ENCODE measurements at places on chromosomes 3 and 15.

GRCh38 chr15:60945196-60945595 is 283.9 kb downstream of the RORA start:
- DNase-seq: no peak

DNA sequence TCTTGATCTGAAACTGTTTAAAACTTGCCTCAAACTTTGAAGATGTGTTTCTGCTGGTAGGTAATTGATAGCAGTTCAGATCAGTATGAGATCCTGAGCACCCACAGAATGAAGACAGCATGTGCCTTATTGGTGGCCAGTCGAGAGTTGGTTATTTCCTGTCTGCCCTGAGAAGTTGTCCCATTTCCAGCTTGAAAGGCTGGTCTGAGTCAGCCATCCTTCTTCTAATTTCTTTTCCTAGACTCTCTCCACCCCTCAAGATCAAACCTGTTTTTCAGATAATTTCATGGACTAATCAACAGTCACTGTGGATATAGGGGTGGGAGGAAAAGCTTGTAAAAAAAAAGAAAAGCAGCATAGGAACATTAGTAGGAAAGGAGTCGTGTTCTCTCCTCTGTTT is 464.4 kb downstream of the FOXP1 start:
- DNase-seq: no peak

DNA sequence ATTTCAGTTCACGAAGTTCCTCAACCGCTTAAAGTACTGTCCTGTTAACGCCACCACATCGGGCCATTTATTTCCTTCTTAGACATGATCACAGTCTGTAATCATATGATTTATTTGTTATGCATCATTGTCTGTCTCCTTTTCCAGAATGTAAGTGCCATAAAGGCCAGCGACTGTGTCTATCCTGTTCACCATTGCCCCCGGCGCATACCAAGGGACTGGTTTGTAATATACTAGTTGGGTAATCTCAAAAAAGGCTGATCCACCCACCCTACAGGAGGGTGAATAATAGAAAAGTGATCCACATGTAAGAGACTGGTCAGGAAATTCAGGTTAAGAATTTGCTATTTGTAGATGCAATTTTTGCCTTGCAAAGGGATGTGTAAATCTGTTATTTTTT is 41.9 kb downstream of the SLC6A20 start:
- no peak for DNase-seq

GRCh38 chr15:35547775-35548364 is 1.9 kb upstream of the DPH6 start:
- DNase-seq: no peak

- DNase-seq: no peak
Measured at GRCh38 chr3:125123451-125124305, 67.9 kb upstream of the HEG1 start.

DNA sequence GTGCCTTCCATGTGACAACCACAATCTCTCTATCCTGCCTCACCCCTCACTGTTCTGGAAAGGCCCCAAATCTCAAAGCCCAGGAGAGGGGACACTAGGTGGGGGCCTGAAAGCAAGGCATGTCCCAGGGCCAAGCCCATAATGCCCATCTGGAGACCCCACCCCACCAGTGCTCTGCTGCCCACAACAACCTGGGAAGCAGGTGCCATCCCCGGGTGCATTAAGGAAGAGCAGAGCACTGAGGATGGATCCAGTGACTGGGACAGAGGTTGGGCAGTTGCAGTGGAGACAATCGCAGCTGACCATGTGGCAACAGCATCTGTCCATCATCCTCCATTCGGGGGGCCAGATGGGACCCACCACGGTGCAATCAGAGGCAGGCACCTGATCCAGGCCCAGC is 106.2 kb upstream of the PRR20G start:
- no peak for DNase-seq

- DNase-seq: no peak
Measured at GRCh38 chr3:104176706-104177105, 1190.0 kb upstream of the ALCAM start.

Data from activated CD8-positive, alpha-beta memory T cell treated with anti-CD3 and anti-CD28 coated beads for 48 hours (primary cell).